Naive B cell (primary cell): ENCODE measurements at places on chromosomes 7 and 10. TPM values are rescaled to one million over a fixed set of nuclear protein-coding genes. Genes with fewer than 3 reads are reported as not detected.
A peak's percentile ranks its signal among the peaks of the same experiment; 100 is the strongest.

GRCh38 chr7:44569959-44570358 is 3.7 kb downstream of the DDX56 start:
- DNase-seq, result no peak

- DNase-seq, result no peak
Measured at GRCh38 chr7:28605427-28606085, 193.2 kb downstream of the CREB5 start.

DNA sequence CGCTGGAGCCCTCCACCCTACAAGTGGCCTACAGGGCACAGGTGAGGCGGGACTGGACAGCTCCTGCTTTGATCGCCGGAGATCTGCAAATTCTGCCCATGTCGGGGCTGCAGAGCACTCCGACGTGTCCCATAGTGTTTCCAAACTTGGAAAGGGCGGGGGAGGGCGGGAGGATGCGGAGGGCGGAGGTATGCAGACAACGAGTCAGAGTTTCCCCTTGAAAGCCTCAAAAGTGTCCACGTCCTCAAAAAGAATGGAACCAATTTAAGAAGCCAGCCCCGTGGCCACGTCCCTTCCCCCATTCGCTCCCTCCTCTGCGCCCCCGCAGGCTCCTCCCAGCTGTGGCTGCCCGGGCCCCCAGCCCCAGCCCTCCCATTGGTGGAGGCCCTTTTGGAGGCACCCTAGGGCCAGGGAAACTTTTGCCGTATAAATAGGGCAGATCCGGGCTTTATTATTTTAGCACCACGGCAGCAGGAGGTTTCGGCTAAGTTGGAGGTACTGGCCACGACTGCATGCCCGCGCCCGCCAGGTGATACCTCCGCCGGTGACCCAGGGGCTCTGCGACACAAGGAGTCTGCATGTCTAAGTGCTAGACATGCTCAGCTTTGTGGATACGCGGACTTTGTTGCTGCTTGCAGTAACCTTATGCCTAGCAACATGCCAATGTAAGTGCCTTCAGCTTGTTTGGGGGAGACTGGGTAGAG is at the start of gene COL1A2:
Gene COL1A2 (plus strand): TSS at position 459 of the 704 bp plus-strand sequence. CDS start 137 bp downstream, at position 596.
- peak; percentile 25 for DNase-seq

NEUROD6 gene
- polyA plus RNA-seq, result not detected

- no peak for DNase-seq
Measured at GRCh38 chr10:97157578-97158095, 28.1 kb downstream of the SLIT1 start.

ELMO1 gene
- 63.7 TPM for polyA plus RNA-seq

TCERG1L gene
- not detected for polyA plus RNA-seq

DNA sequence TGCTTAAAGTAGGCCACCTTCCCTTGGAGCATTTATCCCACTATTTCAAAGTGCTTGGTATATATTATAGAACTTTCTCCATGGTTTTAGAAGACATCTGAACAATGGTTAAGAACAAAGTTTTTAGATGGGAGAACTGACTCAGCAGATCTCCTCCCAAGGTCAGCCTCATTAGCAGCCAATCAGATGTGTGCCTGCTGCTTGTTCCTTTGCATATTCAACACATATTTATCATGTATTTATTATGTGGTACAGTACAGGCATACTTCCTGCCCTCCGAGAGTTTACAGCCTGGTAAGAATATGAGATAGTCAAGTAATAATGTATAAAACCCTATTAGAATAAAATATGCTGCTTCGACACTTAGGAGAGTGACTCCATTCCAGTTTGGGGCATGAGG is 120.1 kb upstream of the NRP1 start:
- no peak for DNase-seq

C10orf67 gene
- not detected for polyA plus RNA-seq

GRCh38 chr7:33792547-33793105 is 112.7 kb upstream of the BMPER start:
- DNase-seq, result no peak

GRCh38 chr10:99880080-99880835 is 97.8 kb downstream of the ABCC2 start:
- DNase-seq, result no peak

GRCh38 chr10:75982611-75983369 is 551.4 kb downstream of the LRMDA start:
- DNase-seq, result no peak

DNA sequence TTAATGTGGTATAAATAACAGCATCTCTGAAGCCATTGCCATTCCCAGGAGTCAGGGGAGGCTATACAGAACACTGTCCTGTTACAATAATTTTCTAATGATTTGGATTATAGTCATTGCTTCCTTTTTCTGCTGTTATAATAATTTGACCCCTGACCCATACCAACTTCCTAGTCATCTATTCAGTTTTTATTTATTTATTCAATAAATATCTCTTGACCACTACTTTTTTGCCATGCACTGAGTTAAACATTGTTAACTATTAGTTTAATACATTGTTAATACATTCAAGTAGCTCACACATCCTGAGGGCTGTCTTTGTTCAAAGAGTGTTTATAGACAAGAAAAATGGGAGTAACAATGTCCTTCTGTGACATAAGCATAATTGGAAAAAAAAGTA is 235.5 kb upstream of the MEOX2 start:
- no peak for DNase-seq
